Activated CD8-positive, alpha-beta memory T cell treated with anti-CD3 and anti-CD28 coated beads for 48 hours (primary cell): ENCODE measurements at places on chromosomes 13 and 19.
A peak's percentile ranks its signal among the peaks of the same experiment; 100 is the strongest.

DNA sequence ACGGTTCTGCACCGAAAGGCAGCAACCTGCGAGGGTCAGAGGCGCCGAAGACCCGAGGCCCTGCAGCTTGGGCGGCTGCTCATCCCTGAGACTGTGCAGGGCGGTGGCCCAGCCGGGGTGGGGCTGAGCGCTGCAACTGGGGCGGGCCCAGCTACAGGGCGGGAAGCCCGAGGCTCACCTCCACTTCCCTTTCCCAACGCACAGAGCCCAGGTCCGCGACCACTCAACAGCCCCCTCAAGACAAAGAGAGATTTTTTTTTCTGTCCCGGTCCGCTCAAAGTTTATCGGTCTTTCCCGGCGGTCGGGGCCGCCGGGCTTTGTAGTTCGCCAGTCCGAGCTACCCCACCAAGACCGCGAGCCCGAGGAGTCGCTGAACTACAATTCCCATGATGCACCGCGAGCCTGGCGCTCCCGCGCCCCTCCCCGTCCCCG is 573 bp downstream of the KATNAL1 start:
- peak; percentile 76 for DNase-seq

- DNase-seq = no peak
Observed at GRCh38 chr19:51654783-51655182, 8.2 kb upstream of the SIGLEC14 start.

- no peak for DNase-seq
Observed at GRCh38 chr19:50358483-50359327, 6.7 kb downstream of the NAPSA start.

DNA sequence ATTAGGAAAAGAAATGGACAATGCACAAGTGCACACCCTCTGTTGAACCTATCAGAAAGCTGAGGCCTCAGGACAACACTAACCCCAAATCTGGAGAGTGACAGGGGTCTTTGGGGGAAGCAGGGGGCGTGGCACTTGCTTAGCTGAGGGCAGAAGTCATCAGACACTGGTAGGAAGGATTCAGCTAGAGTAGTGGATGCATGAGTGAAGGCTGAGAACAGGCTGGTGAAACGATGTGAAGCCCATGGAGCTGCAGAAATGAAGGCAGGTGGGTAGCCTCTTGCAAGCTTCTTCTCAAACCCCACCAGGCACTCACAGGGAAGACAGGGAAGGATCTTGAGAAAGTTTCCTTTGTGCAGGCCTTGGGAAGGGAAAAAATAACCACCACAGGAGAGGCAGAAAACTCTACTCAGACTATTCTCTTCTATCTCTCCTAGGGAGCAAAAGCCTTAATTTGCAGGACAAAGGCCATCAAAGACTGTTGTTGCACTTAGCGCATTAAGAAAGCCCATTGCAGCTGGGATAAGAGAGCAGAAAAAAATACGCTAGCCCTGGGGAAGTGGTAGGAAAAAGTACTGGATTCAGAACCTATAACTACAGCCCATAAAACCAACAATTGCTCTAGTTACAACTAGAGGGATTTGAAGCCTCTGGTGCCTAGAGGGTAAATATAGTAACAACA is 193.3 kb upstream of the ZNF536 start:
- DNase-seq = no peak

- no peak for DNase-seq
Observed at GRCh38 chr19:33529094-33529676, 7.6 kb upstream of the PEPD start.

DNA sequence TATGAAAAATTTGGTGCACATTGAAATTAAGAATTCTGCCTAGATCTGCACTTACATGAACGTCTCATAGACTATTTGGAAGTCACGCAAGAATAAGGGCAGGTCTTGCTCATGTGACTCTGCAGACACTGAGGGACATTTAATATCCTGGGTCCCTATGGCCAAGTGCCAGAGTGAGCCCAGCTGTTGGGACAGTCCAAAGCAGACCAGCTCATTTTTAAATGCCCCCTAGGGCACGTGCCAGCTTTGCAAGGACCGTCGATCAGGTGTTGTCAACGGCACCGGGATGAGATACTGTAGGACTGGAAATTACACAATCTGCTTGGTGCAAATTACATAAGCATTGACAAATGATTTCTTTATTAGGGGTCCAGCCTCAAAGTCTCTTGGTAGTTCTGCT is 293.6 kb downstream of the TEX29 start:
- no peak for DNase-seq

DNA sequence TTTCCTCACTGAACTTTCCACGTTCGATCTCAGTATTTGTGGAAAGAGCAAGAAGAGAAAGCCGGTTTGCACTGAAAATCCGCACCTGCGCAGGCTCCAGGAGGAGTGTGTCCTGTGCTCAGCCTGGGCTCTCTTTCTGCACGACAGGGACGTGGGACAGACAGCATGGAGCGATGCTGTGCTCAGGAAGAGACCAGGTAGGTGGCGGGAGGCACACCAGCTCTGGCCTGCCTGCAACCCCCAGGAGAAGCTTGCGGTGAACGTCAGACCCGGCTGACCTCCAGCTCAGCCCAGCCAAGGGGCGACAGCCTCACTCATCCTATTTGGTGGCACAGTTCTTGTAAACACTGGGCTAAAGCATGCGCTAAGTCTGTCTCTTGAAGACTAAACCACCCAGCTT is 35.9 kb downstream of the NAXD start:
- no peak for DNase-seq

DNA sequence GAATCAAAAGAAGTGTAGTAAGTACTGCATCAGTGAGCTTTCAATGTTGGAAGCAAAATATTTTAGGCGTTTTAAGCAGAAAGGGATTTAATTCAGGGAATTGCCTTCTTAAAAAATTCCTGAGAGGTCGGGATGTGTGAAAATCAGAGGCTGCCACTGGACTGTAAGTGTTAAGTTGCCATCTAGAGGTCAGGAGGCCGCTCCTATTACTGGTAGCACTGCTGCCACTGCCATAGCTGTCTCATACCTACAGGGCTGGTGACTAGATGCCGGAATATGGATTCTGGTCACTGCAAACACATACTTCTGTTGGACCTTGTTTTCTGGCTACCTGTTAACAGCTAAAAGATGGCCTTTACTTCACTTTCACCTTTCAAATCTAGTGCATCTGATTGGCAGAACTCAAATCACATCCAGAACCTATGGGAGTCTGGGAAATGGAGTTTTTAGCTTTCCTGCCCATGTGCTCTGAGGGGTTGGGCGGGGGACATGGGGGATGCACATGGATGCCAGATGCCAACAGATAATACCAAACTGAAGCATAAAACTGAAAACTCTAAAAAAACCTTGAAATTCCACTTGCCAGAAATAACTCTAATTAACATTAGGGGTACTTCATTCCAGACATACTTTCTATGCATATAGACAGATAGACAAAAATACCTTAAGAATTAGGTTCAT is 29.8 kb downstream of the DGKH start:
- DNase-seq = no peak

DNA sequence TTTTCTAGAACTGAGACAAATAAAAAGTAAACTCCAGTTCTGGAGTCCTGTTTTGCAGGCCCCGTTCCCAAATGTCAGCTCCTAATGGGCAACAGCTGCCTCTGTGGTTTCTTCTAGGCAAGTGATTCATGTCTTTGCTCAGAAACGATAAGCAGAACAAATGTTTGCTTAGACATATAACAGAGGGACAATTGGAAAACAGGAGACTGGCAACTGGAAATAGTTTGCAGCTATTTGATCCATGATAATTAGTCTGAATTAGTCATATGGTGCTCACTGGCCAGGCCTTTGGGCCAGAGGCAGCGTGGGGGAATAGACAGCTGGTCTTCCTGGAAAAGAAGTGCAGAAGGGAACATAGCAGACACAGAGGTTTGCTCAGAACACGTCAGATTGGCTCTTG is 29.2 kb upstream of the TSHZ3 start:
- no peak for DNase-seq

GRCh38 chr13:80462037-80462436 is 121.1 kb upstream of the SPRY2 start:
- no peak for DNase-seq

DNA sequence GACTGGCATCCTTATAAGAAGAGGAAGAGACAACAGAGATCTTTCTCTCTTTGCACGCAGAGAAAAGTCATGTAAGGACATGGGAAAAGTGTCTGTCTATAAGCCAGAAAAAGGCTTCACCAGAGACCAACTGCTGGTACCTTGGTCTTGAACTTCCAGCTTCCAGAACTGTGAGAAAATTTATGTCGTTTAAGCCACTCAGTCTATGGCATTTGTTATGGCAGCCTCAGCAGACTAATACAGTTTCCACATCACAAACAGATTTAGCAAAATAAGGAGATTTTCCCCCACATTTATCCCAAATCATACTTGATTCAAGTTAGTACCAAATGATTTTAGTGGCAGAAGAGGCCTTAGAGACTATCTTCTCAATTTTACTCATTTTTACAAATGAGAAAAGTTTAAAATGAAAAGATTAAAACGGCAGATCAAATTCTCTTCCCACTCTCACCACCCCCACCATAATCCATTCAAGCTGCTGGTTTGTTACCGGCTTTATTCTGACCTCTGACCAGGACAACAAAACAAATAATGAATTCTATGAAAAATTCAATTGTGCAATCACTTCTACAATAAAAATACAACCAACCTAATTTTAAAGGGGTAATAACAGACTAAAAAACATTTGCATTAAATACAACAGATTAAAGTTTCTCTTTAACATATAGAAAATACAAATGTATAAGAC is 316.3 kb downstream of the TBC1D4 start:
- DNase-seq = no peak

GRCh38 chr13:30158774-30159445 is 148.4 kb downstream of the KATNAL1 start:
- DNase-seq = no peak

DNA sequence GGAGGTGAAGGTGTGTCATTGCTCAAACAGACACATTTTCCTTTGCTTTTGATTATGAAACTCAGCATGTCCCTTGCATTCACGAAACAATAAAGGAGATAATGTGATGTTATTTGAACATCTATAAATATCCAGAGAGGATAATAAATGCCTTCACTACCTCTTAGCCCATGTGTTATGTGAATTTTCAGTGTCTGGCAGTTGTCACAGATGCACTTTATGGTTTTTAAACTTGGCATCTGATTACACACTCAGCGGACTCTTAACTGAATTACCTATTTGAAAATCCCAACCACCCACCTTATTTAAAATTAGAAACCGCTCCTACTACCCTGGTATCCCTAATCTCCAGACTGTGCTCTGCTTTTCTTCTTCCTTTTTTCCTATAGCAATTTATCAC is 254.2 kb downstream of the COG6 start:
- no peak for DNase-seq

GRCh38 chr13:47639738-47640447 is 361.2 kb downstream of the SUCLA2 start:
- DNase-seq = no peak

GRCh38 chr13:86795858-86796257 is 875.3 kb upstream of the SLITRK5 start:
- DNase-seq = no peak

DNA sequence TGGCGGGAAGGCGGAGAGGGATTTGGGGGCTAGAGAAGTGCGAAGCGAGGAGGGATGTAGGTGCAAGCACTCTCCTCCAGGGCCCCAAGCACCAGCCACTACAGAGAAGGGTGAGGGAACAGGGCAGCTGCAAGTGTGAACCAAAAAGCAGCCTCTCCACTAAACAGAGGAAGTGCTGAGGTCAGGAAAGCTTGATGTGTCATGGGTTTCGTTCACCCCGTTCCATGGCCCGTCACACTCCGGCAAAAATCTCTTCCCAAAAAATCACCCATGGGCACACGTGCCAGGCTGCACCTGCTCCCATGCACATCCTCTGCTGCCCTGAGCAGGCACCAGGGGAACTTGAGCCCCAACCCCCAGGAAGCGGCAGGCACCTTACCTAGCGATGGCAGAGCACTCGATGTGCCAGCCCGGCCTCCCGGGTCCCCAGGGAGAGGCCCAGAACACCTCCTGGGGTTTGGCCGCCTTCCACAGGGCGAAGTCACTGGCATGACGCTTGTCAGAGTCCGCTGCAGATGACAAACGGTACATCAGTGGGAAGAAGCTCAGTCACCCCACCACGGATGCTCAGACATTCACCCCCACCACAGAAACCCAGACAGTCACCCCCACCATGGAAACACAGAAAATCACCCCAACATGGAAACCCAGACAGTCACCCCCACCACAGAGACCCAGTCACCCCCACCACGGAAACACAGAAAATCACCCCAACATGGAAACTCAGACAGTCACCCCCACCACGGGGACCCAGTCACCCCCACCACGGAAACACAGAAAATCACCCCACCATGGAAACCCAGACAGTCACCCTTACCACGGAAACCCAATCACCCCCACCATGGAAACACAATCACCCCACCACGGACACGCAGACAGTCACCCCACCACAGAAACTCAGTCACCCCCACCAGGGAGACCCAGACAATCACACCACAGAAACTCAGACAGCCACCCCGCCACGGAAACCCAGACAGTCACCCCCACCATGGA is 29.0 kb downstream of the CARS2 start:
- DNase-seq = no peak

DNA sequence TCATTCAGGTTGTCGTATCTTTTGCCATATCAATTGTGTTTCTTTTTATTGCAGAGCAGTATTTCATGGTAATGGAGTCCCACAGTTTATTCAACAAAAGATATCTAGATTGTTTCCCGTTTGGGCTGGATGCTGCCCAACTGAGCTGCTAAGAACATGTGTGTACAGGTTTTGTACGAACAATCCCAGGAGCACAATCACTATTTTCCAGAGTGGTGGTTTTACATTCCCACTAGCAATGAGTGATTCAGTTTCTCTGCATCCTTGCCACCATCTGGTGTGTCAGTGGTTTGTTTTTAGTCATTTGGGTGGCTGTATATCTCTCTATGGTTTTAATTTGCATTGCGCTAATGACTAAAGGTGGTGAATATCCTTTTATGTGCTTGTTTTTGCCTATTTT is 52.7 kb upstream of the ZDHHC20 start:
- DNase-seq = no peak

- DNase-seq = peak; percentile 4
Observed at GRCh38 chr19:58229255-58229639, 533 bp downstream of the ZNF544 start.
